Smooth muscle cell of the pulmonary artery (primary cell): ENCODE measurements at places on chromosomes 6 and 20. TPM values are rescaled to one million over a fixed set of nuclear protein-coding genes. Genes with fewer than 3 reads are reported as not detected.

The NKAIN2 gene
- under 0.01 and 0.10 TPM in 2 replicates for total RNA-seq

The FKBP1C gene
- 0.20 and 2.9 TPM in 2 replicates for total RNA-seq

The ADGRB3 gene
- total RNA-seq, result 0.83 and 1.4 TPM in 2 replicates

The SIRPB1 gene
- total RNA-seq, result 1.3 TPM in 1 of 2 replicates, not detected in the other

The MARCKS gene
- total RNA-seq, result 101 and 155 TPM in 2 replicates

The EFCAB8 gene
- total RNA-seq, result 0.33 TPM in 1 of 2 replicates, not detected in the other

The SOBP gene
- total RNA-seq, result 2.3 and 14.6 TPM in 2 replicates

The C6orf141 gene
- total RNA-seq, result 6.5 TPM in 1 of 2 replicates, not detected in the other

The ZC3H12D gene
- total RNA-seq, result 0.17 and 0.33 TPM in 2 replicates

The BPI gene
- 0.13 and 0.30 TPM in 2 replicates for total RNA-seq

The SLA2 gene
- 0.03 TPM in 1 of 2 replicates, not detected in the other for total RNA-seq

The L3MBTL3 gene
- total RNA-seq, result 10.7 and 11.9 TPM in 2 replicates

The SLC17A3 gene
- total RNA-seq, result not detected in 2 replicates

The OR2J2 gene
- total RNA-seq, result not detected in 2 replicates

The ZC2HC1B gene
- total RNA-seq, result not detected in 2 replicates

The PTGIS gene
- 121 and 154 TPM in 2 replicates for total RNA-seq

The FLRT3 gene
- total RNA-seq, result 0.52 and 0.76 TPM in 2 replicates

The TMEM217 gene
- 1.4 and 2.2 TPM in 2 replicates for total RNA-seq

The CNR1 gene
- 0.07 and 0.52 TPM in 2 replicates for total RNA-seq

The CYP21A2 gene
- total RNA-seq, result 0.20 and 0.26 TPM in 2 replicates

The CLPSL2 gene
- total RNA-seq, result not detected in 2 replicates

The DUSP15 gene
- total RNA-seq, result 0.17 and 0.20 TPM in 2 replicates

The GTF2H4 gene
- total RNA-seq, result 14.7 and 17.1 TPM in 2 replicates

The BNIP5 gene
- not detected in 2 replicates for total RNA-seq

The APCDD1L gene
- total RNA-seq, result 28.7 and 173 TPM in 2 replicates

The KCNB1 gene
- total RNA-seq, result 0.07 TPM in 2 replicates

The CBFA2T2 gene
- total RNA-seq, result 7.4 and 8.2 TPM in 2 replicates

The PRPH2 gene
- 0.50 and 0.91 TPM in 2 replicates for total RNA-seq

The PSORS1C2 gene
- total RNA-seq, result not detected in 2 replicates

The IL17F gene
- total RNA-seq, result not detected in 2 replicates

The RNF217 gene
- total RNA-seq, result 28.0 and 46.2 TPM in 2 replicates

The TCF15 gene
- not detected in 2 replicates for total RNA-seq
